ENCODE measurements at places on chromosomes 6 and 20.

GRCh38 chr20:62002882-62003480 lies 62.7 kb downstream of the TAF4 start:
- DNase-seq = no peak

DNA sequence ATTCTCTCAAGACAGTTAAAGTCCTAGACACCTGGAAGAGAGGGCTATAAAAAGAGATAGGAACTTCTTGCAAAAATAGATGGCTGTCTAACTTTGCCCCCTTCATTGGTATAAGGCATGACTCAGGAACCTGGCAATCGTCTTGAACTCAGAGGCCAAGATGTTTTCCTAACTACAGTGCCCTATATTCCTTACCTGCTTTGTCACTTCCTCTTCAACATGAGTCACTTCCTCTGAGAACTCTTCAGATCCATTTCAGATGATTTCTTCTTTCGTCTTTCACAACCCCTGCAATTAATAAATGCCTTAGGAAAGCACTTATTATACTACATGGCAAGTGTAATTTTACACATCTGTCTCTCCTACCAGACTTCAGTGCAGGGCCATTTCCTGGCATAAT lies 83.5 kb downstream of the HAO1 start:
- no peak for DNase-seq

DNA sequence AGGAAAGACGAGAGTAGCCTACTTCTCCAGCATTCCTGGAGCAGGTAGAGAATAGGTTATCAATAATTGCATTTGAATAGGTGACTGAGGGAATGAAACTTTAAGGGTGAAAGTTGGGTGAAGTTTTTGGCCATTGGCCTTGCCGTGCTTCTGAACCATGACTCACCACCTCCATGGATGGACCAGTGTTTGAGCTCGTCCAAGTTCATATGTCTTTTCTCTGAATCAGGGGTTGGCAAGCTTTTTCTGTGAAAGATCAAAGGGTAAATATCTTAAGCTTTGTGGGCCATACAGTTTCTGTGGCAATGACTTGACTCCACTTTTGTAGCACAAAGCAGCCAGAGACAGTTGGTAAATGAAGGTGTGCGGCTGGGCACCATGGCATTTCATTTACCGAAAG lies 31.8 kb downstream of the SNRNP48 start:
- DNase-seq = no peak

GRCh38 chr6:51490101-51490500 lies 597.3 kb downstream of the PKHD1 start:
- no peak for DNase-seq

DNA sequence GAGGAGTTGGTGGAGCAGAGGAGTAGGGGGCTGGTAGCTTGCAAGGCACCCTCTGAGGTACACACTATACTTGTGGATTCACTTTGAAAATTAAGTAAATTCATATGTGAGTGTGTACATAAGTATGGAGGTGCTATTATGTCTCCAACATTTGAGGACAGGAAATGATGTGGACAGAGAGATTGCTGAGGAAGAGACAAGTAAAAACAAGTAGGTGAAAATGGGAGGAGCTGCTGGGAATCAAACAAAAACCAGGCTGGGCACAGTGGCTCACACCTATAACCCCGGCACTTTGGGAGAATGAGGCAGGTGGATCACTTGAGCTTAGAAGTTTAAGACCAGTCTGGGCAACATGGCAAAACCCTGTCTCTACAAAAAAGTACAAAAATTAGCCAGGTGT lies 69.2 kb upstream of the LYRM2 start:
- DNase-seq = no peak

- no peak for DNase-seq
Observed at GRCh38 chr20:33317424-33318095, 34.5 kb downstream of the BPIFB1 start.

- no peak for DNase-seq
Observed at GRCh38 chr6:76702187-76702586, 629.7 kb upstream of the IMPG1 start.

DNA sequence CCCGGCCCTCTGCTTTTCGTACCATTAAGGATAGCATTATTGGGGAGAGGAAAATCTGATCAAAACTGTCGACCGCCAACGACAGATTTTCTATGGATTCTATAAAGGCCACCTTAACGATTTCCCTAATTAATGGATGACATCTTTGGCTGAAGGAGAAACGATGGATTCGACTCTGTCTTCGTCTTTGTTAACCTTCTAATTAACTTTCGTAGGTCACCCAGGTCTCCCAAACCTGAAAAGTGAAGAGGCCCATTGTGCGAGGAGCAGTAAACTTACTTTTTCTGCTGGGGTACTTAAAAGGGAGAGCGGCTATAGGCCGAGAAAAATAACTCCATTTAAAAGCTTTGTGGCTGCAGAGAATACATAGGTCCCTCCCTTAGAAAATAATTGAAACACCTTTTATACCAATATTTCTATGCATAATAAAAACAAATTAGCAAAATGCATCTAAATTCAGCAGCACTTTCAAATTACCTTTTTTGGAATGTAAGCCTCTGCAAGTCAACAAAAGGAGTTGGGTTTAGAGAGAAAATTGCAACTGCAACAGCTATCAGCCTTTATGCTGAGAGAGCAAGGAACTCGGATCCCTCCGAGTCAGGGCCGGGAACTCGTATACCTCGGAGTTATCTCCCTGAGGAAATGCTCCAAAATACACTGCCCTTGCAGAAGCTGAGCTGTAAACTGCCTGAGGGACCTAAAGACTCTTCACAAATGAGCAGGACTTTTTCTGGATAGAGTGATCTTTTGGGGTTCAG lies 31.4 kb upstream of the NR2E1 start:
- no peak for DNase-seq

- DNase-seq = no peak
Observed at GRCh38 chr20:19802492-19803158, 44.6 kb downstream of the RIN2 start.

DNA sequence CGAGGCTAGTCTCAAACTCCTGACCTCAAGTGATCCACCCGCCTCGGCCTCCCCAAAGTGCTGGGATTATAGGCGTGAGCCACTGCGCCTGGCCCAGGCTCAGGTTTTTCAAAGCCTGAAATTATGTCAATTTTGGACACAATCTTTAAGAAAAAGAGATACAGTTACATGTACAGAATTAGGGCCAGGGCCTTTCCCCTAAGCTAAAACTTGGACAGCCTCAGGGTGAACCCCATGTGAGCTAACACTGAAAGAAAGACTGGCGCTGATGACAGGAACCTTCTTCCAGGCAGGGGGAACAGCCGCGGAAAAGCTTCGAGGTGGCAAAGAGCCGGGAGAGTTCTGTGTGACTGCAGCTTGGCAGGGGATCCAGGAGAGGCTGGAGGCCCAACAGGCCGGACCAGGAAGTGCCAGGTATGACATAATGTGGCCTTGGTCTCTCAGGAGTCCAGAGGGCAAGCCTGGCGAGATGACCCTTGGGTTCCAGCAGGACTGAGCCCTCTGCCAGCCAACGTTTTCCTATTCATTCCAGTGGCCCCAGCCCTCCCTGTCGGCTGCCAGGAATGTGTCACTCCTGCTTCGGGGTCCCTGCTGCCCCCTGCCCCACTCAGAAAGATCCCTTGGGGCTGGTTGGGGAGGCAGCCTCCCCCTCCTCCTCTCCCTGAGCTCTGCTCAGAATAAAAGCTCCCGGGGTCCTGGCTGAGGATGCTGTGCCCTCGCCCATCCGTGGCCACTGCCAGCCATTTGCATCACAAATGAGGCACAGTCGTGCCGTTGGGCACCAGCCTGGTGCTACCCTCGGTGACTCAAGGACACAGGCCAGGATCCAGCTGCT lies 37.3 kb downstream of the RBM38 start:
- no peak for DNase-seq

DNA sequence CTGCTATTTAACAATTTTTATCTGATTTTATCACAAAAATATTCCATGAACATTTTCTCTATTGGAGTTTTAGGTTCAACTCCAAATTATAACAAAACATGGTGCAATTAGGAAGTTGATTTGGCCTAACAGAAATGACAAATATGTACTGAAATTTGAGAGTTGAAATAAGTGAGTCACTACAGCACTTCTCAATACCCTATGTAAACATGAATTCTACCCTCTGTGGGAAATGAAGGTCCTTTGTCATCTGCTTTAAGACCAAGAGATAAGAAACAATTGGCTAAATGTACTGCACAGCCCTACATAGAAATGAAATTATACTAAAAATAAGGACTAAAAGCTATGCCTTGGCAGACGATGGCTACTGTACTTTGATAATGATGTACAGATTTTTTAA lies 86.2 kb upstream of the BEND6 start:
- DNase-seq = no peak

GRCh38 chr6:83574783-83575182 lies 62.4 kb downstream of the PRSS35 start:
- DNase-seq = no peak

DNA sequence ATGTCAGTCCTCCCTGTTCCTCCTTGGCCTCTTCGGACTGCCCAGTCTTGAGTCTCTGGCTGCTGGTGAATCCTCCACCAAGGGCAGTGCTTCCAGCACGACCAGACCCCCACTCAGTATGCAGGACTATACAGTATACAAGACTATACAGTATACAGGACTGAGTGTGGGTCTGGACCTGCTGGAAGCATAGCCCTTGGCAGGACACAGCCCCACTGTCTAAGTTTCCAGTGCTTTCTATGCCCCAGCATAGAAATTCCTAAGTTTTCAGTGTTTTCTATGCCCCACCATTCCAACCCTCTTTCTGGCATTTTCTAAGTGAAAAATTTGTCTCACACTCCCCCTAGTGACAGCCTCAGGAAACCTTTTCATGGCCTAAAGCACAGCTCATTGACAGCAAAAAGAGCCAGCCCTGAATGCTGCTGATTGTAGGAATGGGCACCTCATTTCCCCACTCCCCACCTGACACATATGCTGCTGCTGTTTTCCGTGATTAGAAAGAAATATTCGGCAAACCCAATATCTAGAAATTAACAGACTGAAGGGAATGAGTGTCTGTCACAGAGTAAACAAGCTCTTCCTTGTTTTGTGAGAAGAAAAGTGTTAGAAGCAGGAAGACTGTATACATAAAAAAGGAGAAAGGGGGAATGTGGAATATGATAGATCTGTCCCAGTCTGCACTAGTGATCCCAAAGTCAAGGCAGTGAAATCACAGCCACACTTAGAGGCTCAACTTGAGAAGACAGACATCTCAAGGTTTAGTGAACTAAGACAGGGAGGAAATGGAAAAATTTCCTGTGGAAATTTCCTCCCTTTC lies 206.9 kb downstream of the IBTK start:
- no peak for DNase-seq

DNA sequence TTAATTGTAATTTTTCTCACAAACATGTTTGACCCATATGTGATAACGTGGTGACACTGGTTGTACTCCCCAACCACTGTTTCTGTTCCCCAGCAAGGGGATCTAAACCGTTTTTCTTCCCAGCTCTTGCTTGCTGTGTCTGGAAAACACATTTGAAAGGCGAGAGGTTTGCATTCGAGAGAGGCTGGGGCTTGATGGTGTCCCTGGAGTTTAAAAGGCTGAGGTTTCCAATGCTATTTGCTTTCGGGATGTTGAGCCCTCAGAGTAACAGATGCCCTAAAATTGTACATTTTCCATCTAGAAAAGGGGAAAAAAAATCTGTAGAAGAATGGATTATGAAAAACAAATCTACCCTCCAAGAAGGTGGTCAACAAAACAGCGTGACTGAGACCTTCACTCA lies 35.4 kb downstream of the AKAP12 start:
- DNase-seq = no peak

- peak; percentile 55 for DNase-seq
Observed at GRCh38 chr20:50286609-50287008, 96.0 kb downstream of the CEBPB start.

GRCh38 chr6:136347847-136348246 lies 58.2 kb upstream of the BCLAF1 start:
- no peak for DNase-seq

GRCh38 chr20:11178946-11179654 lies 505.3 kb upstream of the JAG1 start:
- no peak for DNase-seq

- DNase-seq = no peak
Observed at GRCh38 chr6:135202836-135203235, 21.7 kb downstream of the MYB start.

DNA sequence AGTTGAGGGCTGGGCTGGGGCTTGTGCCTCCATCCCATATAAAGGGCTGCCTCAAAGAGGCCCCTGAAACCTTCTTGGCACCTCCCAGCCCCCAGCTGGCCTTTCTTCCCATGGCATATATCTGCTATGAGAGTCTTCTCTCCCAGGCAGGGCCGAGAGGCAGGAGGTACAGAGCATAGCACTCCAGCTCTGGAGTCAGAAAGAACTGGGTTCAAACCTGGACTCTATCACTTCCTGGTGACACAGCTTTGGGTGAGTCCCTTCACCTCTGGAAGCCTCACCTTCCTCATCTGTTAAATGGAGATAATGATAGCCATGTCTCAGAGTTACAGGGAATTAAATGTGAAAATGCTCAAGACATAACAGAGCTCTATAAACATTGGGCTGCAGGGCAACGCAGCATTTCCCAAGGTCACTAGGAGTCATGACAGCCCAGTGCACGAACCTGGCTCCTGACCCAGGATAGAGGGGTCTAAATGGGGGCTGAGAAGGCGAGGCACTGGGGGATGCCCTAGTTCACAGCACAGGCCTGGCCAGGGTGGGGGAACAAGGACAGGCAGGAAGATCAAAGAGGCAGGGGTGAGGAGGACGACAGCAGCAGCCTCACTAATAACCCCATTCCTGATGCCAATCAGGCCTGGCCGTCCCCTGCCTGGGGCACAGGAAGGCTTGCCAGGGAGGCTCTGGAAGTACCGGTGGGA lies 1.9 kb downstream of the FAM83C start:
- no peak for DNase-seq

- no peak for DNase-seq
Observed at GRCh38 chr6:108797951-108798669, 50.1 kb upstream of the ARMC2 start.

DNA sequence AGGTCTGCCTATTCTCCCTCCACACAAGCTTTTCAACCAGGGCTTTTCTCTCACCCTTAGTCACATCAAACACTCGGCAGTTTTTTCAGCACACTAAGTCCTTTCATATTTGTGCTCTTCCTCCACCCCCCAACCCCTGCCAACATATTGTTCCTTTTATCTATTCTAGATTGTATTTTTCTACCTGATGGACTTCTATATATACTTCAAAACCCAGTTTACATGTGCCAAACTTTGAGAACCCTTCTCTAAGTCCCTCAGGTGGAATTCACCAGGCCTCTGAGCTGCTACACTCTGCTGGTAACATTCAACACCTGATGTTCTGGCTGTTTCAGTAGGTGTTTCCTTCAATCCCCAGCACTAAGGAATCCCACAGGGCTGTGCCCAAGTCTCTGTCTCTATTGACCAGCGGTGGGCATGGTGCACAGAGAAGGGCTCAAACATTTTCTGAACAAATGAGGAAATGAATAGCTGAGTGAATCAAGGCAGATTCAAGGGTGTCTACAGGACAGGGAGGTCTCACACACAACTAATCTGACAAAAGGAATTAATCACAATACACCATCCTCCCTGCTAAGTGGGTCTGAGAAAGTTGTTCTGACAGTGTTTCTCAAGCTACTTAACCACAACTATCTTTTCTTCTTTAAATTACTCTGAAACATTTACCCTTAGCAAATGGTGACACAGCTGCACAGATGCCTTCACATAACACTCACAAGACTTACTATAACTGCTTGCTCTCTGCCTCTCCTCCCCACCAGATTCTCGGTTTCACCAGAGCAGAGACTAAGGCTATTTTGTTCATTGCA lies 166.5 kb downstream of the TSHZ2 start:
- DNase-seq = no peak

All from stimulated activated CD8-positive, alpha-beta memory T cell treated with anti-CD3 and anti-CD28 coated beads, Interleukin-4, amount 100 ng/mL, for 48 hours (primary cell).